Ureter (tissue), 1 donor: ENCODE measurements at places on chromosomes 7 and 10. TPM values are rescaled to one million over a fixed set of nuclear protein-coding genes. Genes with fewer than 3 reads are reported as not detected.

The OPN4 gene
- not detected for total RNA-seq

The SPDYE5 gene
- total RNA-seq = 0.39 TPM

The CCDC126 gene
- total RNA-seq = 9.6 TPM

The DNAJC9 gene
- 17.2 TPM for total RNA-seq

The COL13A1 gene
- 4.9 TPM for total RNA-seq

The ITGA8 gene
- 58.6 TPM for total RNA-seq

The CTBP2 gene
- total RNA-seq = 94.5 TPM

The NOS3 gene
- total RNA-seq = 50.7 TPM

The SDK1 gene
- 27.3 TPM for total RNA-seq

The SMNDC1 gene
- 27.9 TPM for total RNA-seq

The NUDCD3 gene
- total RNA-seq = 131 TPM

The NME8 gene
- total RNA-seq = 1.5 TPM

The NRP1 gene
- 68.3 TPM for total RNA-seq

The CFAP43 gene
- 1.9 TPM for total RNA-seq

The GRM3 gene
- not detected for total RNA-seq

The AMZ1 gene
- 0.23 TPM for total RNA-seq

The FGFR2 gene
- total RNA-seq = 36.2 TPM

The CYP3A5 gene
- 104 TPM for total RNA-seq

The DGKI gene
- total RNA-seq = 3.3 TPM

The BTBD16 gene
- 51.2 TPM for total RNA-seq
